Activated T-helper 1 cell treated with anti-CD3 and anti-CD28 coated beads, Interleukin-12 subunit alpha, Interleukin-12 subunit beta, Interleukin-2, Interleukin-4 antibody, amounts not matched to agents 30 ng/mL and 10 ng/mL and 1 ng/mL, durations not matched to agents 14 hours and 24 hours and 36 hours (primary cell): ENCODE measurements at places on chromosomes 2 and 18.
A peak's percentile ranks its signal among the peaks of the same experiment; 100 is the strongest.

- peak; percentile 24 for DNase-seq
Measured at GRCh38 chr2:19955544-19956422, 34.1 kb downstream of the WDR35 start.

DNA sequence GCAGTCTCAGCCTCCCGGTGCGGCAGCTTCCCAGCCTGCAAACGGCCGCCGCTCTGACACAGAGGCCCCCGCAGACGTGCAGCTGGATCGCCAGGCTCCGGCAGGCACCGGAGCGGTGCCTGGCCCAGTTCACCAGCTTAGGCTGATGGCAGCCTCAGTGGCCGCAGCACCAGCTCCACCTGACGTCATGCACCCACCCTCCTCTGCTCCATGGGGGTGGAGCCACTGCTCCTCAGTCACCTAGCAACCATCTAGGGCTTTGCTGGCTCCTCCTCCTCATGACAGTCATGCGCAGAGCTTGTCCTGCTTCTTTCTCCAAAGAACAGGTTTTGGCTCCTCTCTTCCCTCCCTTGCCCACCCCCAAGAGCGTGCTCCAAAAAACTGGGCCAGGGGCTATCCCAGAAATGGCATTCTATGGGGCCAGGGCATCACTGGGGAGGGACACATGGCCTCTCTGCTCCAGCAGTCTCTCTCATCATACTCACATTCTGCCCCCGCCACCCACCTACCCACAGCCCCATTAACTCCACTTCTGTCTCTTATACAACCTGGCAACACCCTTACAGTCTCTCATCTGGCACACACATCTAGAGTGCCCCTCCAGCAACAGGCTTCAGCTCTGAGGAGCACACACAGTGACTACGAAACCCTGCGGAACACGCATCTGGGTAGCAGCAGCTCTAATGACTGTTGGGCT, 5.5 kb downstream of the DCTN1 start:
- no peak for DNase-seq

DNA sequence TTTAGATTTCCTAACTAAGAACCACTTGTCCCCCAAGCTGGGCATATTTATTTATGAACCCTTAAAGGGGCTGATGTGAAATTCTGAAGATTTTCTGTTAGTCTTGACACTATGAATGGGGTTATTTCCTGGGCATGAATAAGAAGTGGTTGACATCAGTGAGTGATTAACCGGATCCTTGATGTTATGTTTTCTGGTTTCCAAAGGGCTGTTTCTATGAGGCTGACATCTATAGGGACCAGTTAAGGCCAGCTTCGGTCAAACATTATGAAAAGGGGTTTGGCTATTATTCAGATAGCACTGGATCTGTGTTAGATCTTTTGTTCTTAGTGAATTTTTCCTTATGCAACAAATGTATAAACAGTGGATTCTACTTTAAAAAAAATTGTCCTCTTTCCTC, 443.7 kb upstream of the SPRED2 start:
- no peak for DNase-seq

- no peak for DNase-seq
Measured at GRCh38 chr18:62883937-62884735, 168.8 kb downstream of the PHLPP1 start.

DNA sequence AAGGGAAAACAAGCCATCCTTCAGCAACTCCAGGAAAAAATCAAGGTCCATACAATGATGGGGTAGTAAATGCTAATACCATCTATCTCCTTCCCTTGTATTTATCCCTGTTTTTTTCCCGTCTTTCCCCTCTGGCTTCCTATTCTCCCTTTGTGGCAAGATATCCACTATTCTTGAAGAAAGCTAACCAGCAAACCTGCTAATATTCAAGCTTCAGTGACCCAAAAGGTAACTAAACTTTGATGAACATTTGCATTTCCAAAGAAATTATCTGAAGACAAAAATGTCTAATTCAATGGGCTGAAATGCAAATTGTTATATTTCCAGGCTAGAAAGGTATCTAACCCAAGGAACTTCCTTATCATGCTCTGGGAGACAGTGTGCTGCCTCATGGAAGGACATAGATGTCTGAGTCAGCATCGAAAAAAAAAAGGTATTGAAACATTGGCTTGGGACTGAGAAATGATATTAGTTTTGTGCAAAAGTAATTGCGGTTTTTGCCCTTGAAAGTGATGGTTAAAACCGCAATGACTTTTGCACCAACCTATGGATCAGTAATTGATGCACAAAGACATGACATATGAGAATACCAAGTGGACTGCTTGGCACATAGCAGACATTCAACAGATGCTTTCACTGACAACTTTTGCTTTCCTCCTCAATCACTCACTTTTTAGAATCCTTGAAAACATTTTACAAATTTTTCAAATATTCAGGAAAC, 63.7 kb upstream of the HNMT start:
- no peak for DNase-seq

- DNase-seq: no peak
Measured at GRCh38 chr18:32668956-32669355, 103.9 kb downstream of the KLHL14 start.

GRCh38 chr2:119679526-119679837, 481 bp downstream of the TMEM177 start:
- DNase-seq: no peak

GRCh38 chr2:159419403-159419802, 132.9 kb upstream of the WDSUB1 start:
- DNase-seq: no peak

- DNase-seq: no peak
Measured at GRCh38 chr2:180413336-180413735, 406.2 kb upstream of the CWC22 start.

DNA sequence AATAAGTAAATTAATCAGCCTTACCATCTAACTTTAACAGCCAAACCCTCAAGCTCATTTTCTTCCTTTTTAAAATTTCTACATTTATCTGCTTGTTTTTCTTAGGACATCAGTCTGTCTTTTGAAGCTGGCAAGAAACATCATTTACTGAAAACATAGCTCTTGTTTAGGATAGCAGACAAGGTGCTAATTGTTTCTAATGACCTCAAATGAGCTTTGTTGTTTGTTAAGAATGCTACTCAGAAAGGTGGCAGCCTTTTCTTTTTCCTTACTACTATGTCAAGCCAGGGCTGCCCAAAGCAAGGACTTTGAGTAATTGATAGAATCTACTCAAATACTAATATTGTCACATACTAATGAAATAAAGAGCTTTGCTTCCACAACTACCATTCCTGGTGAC, 171.8 kb downstream of the LRP1B start:
- no peak for DNase-seq

DNA sequence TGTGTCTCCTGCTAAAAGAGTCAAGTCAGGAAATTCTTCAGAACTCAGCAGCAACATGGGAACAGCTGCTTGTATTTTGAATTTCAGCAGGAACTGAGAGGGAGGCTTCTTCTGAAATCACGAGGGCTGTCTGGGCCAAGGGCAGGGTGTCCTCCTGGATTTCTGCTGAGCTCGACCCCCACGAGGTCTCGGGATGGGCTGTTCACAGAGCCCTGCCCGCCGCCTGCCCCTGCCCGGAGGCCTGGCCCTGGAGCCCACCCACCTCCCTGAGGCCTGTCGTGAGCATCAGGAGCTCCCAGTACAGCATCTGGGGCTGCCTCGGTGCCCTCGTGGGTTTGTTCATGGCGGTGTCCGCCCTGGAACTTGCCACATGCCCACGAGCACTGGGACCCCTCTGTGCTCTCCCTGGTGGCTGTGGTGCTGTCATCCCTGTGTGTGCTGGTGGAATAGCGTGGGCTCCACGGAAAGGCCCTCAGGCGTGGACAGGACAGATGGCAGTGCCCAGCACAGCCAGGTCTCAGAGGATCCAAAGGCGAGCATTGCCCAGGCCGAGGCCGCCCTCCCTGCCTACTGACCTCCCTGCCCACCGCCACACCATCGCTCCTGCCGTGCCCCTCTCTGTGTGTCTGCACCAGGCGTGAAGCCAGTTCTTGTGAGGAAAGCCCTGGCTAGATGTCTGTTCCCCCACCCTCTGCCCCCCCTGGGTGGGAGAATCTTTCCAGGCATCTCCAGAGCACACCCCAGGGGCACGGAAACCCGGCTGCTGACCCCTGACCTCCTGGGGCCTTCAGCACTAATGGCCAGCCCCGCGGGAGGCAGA, 25.9 kb downstream of the RAMP1 start:
- DNase-seq: no peak

GRCh38 chr2:38129987-38130386, 54.0 kb upstream of the CYP1B1 start:
- DNase-seq: no peak

- DNase-seq: no peak
Measured at GRCh38 chr2:229087843-229088516, 183.1 kb downstream of the PID1 start.

GRCh38 chr2:112836163-112836560, 417 bp downstream of the IL1B start:
- no peak for DNase-seq

GRCh38 chr2:229118927-229119326, 152.2 kb downstream of the PID1 start:
- DNase-seq: no peak

GRCh38 chr2:237600205-237600846, 9.8 kb upstream of the RAB17 start:
- no peak for DNase-seq

GRCh38 chr2:55107436-55107835, 57.2 kb upstream of the RTN4 start:
- DNase-seq: no peak
